Hematopoietic multipotent progenitor cell (in vitro differentiated cells): ENCODE measurements at places on chromosomes 5 and 9. TPM values are rescaled to one million over a fixed set of nuclear protein-coding genes. Genes with fewer than 3 reads are reported as not detected.

The PFN3 gene
- total RNA-seq = not detected

DNA sequence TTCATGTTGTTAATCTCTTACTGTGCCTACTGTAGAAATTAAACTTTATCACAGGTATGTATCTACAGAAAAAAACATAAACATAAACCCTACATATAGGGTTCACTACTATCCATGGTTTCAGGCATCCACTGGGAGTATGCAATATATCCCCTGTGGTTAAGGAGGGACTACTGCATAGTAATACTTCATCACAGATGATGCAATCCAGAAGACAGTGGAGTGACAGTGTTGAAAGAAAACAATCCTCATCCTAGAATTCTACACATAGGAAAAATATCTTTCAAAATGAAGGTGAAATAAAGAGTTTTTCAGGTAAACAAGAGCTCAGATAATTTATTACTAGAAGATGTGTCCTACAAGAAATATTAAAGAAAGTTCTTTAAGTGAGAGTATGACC is 105.9 kb downstream of the HOMER1 start:
- no peak for DNase-seq

The C9orf50 gene
- total RNA-seq = not detected

DNA sequence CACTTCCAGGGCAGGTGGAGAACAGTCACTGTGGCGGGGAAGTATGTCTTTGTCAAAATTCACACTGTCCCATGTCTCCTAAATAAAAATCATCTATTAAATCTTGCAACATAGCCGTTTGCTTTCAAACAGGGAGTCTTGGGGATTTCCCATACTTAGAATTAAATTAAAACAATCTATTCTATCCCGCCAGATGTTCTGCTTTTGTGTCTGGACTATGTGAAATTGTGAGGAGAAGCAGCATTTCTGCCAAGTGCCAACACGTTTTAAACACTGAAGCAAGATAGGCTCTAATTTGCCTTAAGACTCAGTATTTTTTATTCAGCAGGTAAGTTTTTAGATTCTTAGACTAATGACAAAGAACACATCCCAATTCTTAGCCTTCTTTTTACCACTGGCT is 73.7 kb downstream of the SPATA31C2 start:
- DNase-seq = no peak

The ABITRAM gene
- 4.8 TPM for total RNA-seq
